NCI-H226 (cell line): ENCODE measurements at places on chromosomes 3 and 15.

DNA sequence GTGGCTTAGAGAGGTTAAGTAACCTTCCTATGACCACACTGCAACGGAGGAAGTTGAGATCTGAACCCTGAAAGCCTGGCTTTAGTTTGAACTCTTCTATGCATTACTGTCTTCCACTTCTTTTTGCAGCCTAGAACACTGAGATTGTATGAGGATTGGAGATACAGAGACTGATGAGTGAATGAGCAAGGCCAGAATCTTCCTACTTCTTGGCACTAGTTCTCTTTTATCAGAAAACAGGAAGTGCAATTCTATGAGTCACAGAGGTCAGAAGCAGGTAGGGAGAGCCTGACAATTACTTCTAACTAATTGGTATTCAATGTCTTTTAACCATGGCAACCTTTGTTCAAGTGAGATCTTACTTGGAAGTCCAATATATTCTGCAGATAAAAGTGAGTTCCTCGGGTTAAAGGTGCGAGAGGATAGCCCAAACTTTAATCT, 219.0 kb downstream of the SHQ1 start:
- peak; percentile 70 for DNase-seq

- DNase-seq, result no peak
Measured at GRCh38 chr3:164095279-164095678, 983.0 kb downstream of the SI start.

DNA sequence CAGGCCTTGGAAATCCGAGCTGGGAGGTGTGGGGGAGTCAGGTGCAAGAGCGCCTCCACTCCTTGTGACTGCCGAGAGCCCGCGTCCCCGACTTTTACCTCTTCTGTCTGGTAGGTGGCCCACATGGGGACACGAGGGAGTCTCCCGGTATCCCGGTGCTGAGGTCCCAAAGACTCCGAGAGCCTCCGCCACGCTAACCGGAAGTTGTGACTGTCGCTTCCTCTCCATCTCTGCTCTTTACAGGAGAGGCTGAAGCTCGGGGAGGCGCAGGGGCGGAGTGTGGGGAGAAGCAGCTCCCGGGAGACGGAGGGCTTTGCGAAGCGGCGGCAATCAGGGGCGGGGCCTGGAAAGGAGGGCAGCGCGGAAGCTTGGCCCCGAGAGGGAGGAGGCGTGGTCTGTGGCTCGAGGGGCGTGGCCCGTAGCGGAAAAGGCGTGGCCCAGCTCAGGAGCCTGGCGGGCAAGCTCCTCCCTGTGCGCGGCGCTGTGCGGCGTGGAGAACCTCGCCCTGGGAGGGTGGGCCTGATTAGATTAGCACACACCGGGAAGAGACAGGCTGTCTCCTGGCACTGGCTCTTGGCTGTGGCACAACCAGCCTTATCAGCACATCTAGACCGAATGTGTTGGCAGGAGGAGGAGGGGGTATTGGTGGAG, 143.9 kb downstream of the GABRB3 start:
- DNase-seq, result no peak

- DNase-seq, result peak; percentile 31
Measured at GRCh38 chr3:100556673-100557310, 52.6 kb upstream of the ADGRG7 start.

DNA sequence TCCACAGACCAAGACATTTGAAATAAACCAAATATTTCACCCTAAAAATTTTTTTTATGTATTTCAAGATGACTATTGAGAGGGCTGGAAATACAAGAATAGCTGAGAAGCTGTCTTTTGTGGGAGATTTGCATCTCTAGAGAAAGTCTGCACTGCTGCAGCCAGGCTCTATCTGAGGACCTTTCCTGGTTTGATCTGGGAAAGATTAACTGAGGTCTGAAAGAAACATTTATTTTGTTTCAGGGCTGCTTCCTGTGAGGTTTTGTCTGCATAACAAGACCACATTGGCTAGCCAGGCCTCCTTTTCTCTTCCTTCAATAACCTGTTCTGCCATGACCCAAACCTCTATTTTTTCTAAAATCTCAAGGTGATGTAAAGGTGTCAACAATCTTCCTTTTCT, 117.5 kb upstream of the ARHGEF26 start:
- no peak for DNase-seq

DNA sequence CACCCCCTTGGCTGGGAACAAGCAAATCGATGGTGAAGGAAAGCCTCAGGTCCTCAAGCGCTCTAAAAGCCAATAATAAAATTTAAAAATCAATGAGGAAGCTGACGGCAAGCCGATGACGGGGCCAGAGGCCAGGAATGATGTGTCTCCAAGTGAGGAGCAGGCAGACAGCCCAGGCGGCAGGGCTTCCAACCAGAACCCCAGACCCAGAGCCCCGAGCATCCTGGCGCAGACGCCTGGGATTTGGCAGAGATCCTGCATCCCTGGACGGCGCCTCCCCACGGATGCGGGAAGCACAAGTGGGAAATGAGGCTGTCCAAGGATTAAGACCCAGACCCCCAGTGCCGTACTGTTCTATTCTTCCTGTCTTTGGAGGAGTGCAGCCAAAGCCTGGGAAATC, 123.0 kb upstream of the PROK2 start:
- DNase-seq, result no peak

DNA sequence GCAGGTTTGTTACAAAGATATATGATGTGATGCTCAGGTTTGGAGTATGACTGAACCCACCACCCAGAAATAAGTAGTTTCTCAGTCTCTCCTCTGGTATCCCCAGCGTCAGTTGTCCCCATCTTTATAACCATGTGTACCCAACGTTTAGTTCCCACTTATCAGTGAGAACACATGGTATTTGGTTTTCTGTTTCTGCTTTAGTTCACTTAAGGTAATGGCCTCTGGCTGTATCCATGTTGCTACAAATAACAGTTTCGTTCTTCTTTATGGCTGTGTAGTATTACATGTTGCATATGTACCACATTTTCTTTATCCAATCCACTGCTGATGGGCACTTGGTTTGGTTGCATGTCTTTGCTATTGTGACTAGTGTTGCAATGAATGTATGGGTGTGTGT, 132.3 kb downstream of the LMLN start:
- DNase-seq, result no peak

GRCh38 chr3:27219127-27219845, 149.9 kb downstream of the NEK10 start:
- no peak for DNase-seq

- DNase-seq, result peak; percentile 66
Measured at GRCh38 chr3:172595664-172596393, 72.6 kb upstream of the TNFSF10 start.

DNA sequence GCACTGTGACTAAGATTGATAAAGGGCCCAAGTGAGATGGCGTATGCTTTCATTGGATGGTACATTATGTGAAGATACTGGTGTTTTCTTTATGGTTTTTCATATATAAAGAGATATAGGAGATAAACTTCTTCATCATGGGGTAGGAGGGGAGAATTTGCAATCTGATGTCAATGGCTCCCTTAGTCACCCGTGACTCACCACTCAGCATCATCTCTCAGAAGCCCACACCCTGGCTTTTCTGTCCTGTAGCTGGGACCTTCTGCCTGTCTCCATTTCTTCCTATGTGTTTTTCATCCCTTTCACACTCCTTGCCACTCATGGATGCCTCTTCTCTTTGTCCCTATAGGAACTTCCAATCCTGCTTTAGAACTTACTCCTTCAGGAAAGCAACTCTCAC, 114.3 kb upstream of the SEMA6D start:
- DNase-seq, result no peak

GRCh38 chr3:56918111-56918568, 116.4 kb upstream of the ARHGEF3 start:
- DNase-seq, result no peak

DNA sequence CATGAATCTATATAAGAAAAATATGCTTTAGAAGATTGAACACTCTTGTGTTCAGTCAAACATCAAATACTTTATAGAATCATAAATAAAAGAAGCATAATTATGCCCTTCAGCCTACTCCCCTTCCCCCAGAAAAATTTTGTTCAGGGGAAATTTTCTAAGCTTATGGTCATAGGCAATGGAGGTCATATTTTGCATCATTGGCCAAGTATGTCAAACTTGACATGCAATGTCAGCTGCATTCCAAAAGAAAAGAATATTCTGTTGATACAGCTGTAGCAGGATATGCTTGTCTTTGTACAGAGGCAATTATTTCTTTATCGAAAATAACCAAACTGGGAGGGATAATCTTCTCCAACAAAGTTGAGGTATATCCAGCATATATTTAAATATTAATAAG, 328.2 kb downstream of the ZIC1 start:
- DNase-seq, result peak; percentile 3
